CD4-positive, alpha-beta T cell treated with Interleukin-17A for 4 hours (primary cell): ENCODE measurements at places on chromosomes 16 and 17.
A peak's percentile ranks its signal among the peaks of the same experiment; 100 is the strongest.

DNA sequence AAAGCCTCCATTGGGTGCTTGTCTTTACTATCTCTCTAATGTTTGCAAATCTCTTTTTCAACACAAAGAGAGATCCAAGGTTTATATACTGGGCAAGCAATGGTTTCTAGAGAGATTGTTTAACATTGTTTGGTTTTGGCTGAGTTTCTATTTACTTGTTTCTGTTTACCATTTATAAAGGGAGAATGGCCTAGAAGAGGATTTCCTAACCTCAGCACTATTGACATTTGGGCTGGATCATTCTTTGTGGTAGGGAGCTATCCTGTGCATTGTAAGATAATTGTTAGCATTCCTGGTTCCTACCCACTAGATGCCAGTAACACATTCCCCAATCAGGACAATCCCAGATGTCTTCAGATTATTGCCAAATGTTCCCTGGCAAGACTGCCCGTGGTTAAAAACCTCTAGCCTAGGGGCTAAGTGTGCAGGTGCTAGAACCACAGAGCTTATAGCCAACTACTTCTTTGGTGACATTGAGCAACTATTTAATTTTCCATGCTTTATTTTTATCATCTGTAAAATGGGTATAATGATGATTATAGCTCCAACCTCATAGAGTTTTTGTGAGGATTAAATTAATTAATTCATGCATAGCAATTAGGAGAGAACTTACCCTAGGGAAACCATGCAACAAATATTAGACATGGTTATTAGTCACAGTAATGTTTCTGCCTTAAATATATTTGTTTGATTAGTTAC, 413.9 kb upstream of the MAF start:
- DNase-seq: no peak

DNA sequence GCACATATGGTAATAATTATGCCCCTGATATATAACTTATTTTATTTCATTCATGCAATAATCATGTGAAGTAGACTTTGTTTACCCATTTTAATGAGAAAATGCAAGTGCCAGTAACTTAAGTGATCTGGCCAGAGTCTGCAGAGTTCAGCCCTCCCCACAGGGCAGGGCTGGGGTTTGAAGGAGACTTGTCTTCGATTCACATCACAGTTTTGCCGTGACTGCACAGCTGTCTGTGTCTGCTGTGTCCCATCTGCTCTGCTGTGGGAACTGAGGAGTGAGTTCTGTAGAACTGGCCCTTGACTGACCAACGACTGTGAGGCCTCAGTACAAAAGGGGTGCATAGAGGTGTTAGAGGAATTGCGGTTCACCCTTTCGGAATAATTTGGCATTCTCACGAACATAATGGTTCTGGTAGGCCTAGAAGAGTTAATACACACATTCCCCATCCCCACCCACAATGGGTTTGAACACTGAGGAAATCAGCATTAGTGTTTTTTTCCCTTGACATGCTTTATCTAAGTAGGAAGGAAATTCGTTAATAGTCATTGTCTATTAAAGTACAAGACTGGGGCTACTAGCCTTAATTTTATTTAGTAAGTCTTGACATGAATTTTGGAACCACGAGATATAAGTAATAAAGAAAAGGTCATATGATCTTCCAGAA, 113.6 kb upstream of the MON1B start:
- no peak for DNase-seq

GRCh38 chr16:29983420-29984136, 9.9 kb downstream of the TAOK2 start:
- DNase-seq: no peak

GRCh38 chr16:27361987-27362386, 40.0 kb upstream of the IL21R start:
- DNase-seq: no peak

DNA sequence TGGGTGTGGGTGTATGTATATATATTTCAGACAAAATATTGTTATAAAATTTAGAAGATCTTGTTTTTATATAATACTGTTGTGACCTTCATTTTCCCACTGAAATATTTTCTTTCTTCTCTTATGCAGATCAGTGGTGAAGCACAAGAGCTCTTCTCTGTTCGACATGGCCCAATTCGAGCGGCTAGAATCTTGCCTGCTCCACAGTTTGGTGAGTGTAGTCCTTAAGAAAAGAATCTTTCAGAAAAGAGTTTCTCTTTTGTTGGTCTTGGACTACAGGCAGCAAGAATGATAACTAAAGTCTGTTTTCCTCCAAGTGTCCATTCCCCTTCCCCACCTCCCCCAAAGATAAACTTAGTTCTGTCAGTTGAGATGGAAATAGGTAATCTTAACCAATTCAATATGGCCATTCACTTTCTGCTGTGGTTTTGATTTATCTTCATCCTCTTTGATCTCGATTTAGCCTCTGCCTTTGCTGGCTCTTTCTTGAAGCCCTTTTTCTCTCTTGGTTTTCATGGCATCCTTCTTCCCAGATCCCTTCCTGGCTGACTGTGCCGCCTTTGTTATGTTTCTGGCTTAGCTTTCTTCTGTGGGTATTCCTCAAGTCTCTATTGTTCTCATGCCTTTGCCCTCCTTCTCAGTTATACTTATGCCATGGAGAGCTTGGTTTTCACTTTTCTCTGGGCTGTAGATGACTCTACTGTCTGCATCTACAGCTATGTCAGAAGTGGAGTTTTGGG, 69.6 kb downstream of the BCAS3 start:
- no peak for DNase-seq

DNA sequence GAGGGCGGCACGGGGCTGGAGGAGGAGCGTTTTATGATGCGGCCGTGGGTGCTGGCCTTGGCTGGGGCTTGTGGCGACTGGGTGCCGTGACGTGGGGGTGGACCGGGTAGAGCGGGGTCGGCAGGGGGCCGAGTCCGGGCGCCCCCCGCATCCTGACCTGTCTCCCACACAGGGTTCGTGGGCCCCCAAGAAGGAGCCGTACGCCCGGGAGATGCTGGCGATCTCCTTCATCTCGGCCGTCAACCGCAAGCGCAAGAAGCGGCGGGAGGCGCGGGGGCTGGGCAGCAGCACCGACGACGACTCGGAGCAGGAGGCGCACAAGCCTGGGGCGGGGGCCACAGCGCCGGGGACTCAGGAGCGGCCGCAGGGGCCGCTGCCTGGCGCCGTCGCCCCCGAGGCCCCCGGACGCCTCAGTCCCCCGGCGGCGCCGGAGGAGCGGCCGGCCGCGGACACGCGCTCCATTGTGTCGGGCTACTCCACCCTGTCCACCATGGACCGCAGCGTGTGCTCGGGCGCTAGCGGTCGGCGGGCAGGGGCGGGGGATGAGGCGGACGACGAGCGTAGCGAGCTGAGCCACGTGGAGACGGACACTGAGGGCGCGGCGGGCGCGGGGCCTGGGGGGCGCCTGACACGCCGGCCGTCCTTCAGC, 81.6 kb downstream of the ARHGAP23 start:
- DNase-seq: no peak

- DNase-seq: no peak
Observed at GRCh38 chr17:57388131-57388725, 131.9 kb downstream of the MSI2 start.

GRCh38 chr16:72085002-72085401, 8.4 kb downstream of the TXNL4B start:
- DNase-seq: no peak

GRCh38 chr17:31508288-31509094, 117.0 kb downstream of the RAB11FIP4 start:
- peak; percentile 79 for DNase-seq

- DNase-seq: no peak
Observed at GRCh38 chr17:1495265-1495989, 2.9 kb upstream of the MYO1C start.

GRCh38 chr17:46768540-46768870, 50.0 kb downstream of the WNT3 start:
- DNase-seq: no peak

- no peak for DNase-seq
Observed at GRCh38 chr17:77144227-77144626, 3.5 kb downstream of the SEC14L1 start.

- DNase-seq: no peak
Observed at GRCh38 chr17:78977997-78978973, 1.4 kb downstream of the LGALS3BP start.

DNA sequence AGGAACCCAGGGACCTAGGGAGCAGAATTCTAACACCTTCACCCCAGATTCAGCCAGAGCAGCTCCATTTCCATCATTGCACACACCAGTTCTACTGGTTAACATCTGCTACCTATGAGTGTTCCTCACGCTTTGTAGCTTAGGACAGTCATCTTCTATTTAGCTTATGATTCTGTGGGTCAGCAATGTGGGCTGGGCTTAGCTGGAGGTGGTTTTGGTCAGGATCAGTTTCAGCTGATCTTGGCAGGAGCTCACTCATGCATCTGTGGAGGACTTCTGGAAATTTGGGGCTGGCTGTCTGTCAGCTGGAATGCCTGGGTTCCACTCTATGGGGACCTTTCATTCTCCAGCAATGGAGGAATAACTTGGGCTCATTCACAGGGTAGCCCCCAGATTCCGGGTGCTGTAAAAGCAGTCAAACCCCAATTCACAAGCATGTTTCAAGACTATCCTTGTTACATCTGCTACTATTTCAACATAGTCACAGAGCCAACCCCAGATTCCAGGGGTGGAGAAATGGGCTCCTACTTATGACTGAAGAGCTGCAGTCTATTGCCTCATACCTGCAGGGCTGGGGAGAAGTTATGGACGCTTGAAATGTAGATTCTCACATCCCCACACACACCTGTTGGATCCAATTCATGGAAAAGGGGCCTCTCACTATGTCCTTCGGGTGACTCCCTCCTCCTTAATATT, 3.4 kb upstream of the HP start:
- no peak for DNase-seq

DNA sequence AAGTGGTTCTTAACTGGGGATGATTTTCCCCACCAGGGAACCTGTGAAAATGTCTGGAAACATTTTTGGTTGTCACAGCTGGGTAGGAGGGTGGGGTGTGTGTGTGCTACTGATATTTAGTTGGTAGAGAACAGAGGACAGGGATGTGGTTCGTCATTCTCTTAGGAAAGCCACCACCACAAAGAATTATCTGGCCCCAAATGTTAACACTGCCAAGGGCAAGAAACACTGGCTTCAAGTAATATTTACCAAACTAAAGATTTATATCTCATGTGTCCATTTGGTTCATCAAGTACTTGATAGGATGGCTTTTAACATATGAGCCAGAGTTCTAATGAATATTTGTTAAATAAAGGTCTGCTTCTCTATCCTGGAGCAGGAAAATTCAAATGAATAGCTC, 19.5 kb downstream of the MPHOSPH6 start:
- no peak for DNase-seq

DNA sequence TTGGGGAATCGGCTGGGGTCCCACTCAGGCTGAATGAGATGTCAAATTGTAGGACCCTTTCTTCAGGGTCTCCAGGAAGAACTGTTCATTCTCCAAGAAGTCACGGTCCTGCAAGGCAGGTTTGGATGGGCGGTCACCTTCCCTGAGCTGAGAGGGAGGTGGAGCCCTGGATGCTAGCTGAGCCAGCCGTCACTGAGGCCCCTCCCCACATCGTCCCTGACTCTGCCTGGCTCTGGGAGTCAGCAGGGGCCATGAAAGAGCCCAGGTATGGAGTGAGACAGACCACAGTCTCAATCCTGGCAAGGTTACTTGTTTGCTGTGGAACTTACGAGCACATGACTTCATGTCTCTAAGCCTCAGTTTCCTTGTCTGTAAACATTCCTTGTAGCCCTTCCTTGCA, 6.0 kb upstream of the MRPL38 start:
- no peak for DNase-seq

GRCh38 chr16:88454523-88454947, 1.5 kb downstream of the ZFPM1 start:
- DNase-seq: peak; percentile 67

DNA sequence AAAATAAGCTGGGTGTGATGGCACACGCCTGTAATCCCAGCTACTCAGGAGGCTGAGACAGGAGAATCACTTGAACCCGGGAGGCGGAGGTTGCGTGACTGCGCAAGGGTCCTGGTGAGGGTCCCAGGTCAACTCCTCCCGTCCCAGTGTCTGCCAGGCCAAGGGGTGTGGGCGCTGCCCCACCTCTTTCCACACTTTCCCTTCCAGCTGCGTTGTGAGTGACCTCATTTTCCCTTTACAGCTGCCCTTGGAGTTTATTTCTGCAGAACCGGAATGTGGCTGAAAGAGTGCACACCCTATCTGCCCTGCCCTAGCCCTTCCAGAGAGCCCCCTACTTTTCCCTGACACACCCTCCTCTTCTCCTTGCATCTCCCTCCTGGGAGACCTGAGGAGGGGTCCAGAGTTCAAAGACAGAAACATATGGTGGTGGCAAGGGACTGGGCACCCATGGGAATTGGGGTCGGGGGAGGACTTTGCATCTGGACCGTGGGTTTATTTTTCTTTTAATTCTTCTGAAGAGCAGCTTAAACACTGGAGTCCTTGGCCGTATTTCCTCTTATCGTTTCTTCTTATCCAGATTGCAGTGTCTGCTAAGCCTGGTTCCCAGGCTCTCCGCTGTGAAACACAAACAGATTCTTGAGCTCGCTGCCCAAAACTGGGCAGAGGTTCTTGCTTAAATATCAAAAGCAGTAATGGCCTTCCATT, 20.9 kb downstream of the MRC2 start:
- no peak for DNase-seq

GRCh38 chr16:72894293-72895151, 153.4 kb downstream of the ZFHX3 start:
- DNase-seq: no peak
